ENCODE measurements at places on chromosomes 3 and 15.
A peak's percentile ranks its signal among the peaks of the same experiment; 100 is the strongest.

GRCh38 chr3:186536883-186537844 is 7.0 kb downstream of the CRYGS start:
- DNase-seq = peak; percentile 20

DNA sequence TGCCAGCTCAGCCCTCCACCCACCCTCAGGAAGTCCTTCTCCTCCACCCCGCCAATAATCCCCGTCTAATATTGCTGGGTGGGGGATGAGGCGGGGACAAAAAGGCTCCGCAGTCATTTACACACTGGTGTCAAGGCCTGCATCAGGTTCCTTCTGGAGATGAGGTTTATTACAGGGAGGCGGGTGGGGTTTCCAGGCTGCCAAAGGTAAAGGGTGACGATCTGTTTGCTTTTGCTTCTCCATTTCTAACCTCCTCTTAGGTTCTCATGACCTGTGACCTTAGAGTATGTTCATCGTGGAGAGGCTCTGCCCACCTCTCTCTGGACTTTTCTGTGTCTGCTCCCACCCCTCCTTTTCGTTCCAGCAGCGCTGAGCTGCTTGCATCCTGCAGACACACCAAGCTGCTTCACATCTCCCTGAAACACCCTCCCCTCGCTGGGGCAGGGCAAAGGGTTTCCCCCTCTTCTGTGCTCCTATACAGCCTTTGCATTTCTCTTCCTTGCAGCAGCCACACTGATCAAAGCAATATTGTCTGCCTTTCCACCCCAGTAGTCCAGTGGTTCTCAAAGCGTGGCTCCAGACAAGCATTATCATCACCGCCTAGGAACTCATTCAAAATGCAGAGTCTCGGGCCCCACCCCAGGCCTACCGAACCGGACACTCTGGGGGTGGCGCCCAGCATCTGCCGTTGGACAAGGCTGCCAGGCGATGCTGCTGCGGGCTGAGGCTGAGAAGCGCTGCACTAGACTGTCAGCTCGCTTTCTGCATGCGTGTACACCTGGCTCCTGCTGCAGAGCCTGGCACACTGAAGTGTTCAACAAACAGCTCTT is 26.6 kb downstream of the CA12 start:
- no peak for DNase-seq

- DNase-seq = peak; percentile 35
Observed at GRCh38 chr15:90086868-90087268, 15.4 kb downstream of the IDH2 start.

GRCh38 chr15:90561344-90562244 is 31.9 kb downstream of the CRTC3 start:
- DNase-seq = no peak

DNA sequence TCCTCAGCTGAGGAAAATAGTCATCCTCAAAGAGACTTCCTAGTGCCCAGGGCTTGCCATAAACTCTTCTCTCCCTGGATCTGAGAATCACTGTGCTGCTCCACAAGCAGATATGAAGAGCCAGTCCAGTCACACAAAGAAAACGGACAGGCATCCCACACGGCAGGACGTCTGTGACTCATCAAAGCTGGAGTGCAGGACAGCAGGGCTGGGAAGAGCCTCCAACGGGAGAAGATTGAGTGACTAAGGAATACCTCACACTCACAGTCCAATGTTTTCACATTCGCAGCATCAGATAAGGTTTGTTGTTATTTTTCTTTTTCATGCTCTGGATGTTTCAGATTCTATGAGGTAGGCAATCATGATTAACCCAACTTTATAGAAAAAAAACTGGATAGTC is 57.8 kb downstream of the NEK10 start:
- peak; percentile 90 for DNase-seq

DNA sequence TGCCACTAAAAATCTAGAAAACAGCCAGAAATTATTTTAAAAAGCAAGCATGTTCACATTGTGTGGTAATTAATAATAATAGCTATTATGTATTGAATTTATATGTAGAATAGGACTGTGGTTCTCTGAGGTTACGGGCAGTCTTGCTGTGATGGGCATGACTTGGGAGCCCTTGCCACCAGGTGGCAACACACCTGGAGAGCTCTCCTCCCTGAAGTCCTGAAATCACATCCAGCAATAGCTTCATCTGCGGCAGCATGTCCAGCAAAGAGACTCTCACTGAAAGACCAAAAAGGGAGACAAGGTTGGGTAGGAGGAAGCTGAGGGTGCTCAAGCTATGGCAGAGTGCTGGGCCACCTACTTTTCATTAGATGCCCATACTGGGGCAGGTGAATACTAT is 206.8 kb upstream of the IL12A start:
- DNase-seq = no peak

GRCh38 chr3:7340795-7341194 is 479.9 kb downstream of the GRM7 start:
- DNase-seq = no peak

DNA sequence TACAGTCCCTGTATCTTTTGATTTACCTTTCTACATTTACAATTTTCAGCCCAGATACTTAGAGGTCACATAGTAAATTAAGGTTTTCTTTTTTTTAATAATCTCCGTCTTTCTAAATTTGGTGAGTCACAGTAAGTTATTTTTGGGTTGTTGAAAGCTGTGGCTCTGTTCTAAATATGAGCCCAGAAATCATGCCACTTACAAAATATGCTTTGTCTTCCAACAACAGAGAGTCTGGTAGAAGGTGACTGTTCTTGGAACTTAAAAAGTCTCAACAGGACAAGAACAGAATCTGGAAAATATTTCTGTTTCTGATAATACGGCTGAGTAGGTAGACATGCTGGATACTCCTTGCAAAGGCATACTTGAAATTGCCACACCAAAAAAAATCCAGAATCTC is 16.0 kb downstream of the GOLGA8S start:
- DNase-seq = no peak

- DNase-seq = peak; percentile 6
Observed at GRCh38 chr3:58719684-58720083, 53.1 kb upstream of the FAM3D start.

GRCh38 chr15:35061825-35062737 is 23.0 kb downstream of the NANOGP8 start:
- no peak for DNase-seq

- DNase-seq = no peak
Observed at GRCh38 chr3:130895690-130896488, 2.0 kb downstream of the ATP2C1 start.

GRCh38 chr15:55007561-55007960 is 189.2 kb downstream of the RSL24D1 start:
- no peak for DNase-seq

DNA sequence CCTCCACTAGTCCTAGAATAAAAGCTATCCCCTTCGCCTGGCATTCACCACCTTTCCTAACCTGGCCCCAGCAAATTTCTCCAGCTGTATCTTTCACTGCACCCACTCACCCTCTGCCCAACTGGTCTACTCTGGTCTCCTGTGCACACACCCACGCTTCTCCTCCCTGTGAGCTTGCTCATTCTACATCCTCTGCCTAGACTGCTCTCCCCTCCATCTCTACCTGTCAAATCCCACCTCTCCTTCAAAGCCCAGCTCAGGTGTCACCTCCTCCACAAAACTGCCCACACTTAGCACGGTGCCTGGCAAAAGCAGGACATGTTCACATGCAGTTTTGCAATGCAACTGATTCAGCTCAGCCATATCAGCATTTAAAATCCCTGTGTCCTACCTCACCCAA is 45.8 kb upstream of the NTRK3 start:
- no peak for DNase-seq

- DNase-seq = peak; percentile 65
Observed at GRCh38 chr3:52483577-52484381, 11.4 kb upstream of the STAB1 start.

GRCh38 chr3:152357587-152357986 is 88.9 kb downstream of the MBNL1 start:
- DNase-seq = no peak

DNA sequence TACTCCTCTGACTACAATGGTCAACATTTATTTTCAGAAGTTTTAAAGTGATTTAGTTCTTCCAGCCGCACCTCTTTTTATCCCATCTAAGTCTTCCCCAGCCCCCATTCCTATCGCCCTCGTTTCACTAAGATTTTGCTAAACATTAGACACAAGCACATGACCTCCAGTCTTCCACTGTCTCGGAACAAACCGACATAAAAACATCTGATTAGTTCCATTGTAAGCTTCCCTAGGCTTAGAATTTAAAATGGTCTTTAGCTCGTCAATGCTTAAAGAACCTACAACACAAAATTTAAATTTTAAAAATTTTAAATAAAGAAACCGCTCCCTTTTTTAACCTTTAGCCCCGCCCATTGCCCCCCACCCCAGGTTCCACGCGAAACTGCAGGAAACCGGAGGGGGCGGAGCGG is 284 bp upstream of the TSC22D2 start:
- DNase-seq = no peak

GRCh38 chr15:81255958-81256320 is 59.3 kb downstream of the IL16 start:
- no peak for DNase-seq

DNA sequence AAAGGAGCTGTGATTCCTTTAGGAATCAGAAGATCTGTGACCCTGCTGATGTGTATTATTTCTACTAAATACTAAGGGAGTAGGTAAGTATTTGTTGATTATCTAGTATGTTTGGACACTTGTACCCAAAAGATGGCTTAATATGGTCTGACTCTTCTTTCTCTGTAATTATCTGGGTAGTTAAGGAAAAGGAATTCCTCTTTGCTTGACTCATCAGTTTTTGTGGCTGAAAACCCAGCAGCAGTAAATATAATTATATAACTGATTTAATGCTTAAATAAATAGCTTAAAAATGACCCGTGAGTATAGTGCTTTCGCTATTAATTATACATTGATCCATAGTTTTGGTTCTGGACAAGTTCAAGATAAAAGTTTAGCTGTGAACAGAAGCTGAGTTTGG is 155.8 kb downstream of the LRTM1 start:
- DNase-seq = peak; percentile 35

GRCh38 chr3:197296545-197296944 is 1.9 kb downstream of the DLG1 start:
- DNase-seq = peak; percentile 36

GRCh38 chr3:127258733-127259132 is 29.1 kb downstream of the PRR20G start:
- no peak for DNase-seq

DNA sequence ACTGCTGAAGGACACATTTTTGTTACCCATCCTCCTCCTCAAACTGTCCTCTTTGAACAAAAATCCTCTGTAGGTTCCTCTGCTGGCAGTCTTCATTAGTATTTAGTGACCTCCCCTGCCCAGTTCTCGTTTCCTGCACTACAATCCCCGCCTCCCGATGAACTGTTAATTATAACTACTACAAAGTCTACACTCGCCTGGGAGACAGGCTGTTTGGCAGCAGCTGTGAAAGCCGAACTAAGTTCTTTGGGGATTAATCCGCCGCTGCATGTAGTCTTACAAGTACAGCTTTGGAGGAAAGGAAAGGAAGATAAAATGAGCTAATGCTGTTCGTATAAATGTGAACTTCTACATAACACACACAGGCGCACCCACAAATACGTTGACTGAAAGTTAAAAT is 160.0 kb upstream of the WNT5A start:
- DNase-seq = no peak

DNA sequence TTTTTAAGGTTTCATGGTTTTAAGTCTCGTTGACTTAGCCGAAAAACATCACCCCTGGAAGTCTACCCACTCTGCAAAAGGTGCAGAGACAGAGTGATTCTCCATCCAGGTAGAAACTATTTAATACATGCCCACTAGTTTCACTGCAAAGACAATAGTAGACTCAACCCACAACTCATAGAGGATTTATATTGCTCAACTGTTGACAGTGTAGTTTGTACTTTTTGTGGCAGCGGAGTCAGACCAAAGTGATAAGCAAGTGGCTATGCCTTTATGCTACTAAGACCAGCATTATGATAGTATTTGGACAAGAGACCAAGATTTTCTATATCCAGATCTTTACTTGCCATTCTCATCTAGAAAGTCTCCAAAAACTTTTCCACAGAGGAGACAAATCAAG is 98.8 kb upstream of the ZBTB20 start:
- peak; percentile 9 for DNase-seq

- peak; percentile 73 for DNase-seq
Observed at GRCh38 chr15:68340726-68341671, 63.5 kb downstream of the FEM1B start.

- peak; percentile 4 for DNase-seq
Observed at GRCh38 chr3:118949113-118949760, 85.4 kb downstream of the IGSF11 start.

DNA sequence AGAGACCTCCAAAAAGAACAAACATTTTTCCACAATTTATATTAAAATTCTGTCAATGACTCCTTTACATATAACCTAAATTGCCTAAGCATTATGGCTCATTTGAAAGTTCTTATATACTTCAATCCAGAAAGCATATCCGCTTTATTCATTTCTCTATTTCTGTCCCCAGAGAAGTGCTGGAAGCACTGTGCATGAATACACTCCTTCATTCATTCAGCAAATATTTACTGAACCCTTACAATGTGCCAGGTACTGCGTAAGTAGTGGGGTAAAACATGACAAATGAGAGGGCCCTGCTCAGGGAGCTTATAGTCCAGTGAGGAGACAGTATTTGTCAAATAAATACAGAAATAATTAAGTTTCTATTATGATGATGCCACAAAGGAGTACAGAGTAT is 3.3 kb downstream of the PDCD10 start:
- no peak for DNase-seq

- DNase-seq = no peak
Observed at GRCh38 chr3:184776916-184777315, 35.0 kb upstream of the VPS8 start.

DNA sequence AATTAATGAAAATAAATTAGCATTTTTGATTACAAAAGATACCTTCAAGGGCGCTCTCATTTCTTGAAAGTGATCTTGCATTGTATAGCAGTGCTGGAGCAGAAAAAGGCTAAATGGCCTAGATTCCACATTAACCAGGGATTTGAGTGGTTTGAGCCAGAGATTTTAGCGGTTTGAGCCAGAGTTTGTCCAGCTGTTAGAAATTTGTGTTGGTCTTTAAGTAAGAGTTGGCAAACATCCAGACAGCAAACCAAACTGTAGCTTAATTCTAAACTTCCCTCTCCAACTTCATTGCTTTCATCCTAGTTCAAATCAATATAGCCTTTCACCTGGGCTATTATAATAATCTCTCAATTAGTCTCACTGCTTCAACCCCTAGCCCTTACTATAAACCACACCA is 351.7 kb downstream of the IGSF11 start:
- DNase-seq = no peak

DNA sequence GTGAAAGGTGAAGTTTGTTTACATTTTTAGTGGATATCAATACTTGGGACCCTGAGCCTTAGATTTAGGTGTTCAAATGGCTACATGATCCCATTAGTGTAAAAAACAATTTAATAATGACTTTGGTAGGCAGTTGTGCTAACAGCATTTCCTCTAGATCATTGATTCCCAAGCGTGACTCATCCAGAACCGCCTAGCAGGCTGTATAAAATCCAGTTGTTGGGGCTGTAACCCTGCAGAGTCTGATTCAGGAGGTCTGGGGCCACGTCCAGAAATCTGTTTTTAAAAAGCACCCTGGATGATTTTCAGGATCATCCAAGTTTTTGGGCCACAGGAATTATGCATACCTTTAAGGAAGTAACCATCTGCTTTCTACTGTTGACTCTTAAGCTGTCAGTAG is 156.4 kb downstream of the TP63 start:
- DNase-seq = peak; percentile 18

Data from astrocyte of the hippocampus (primary cell).